Retina (tissue), 1 donor: ENCODE measurements at places on chromosomes 4 and X.
A peak's percentile ranks its signal among the peaks of the same experiment; 100 is the strongest.

GRCh38 chr4:108849611-108850168 lies 86.8 kb upstream of the ETNPPL start:
- no peak for DNase-seq

DNA sequence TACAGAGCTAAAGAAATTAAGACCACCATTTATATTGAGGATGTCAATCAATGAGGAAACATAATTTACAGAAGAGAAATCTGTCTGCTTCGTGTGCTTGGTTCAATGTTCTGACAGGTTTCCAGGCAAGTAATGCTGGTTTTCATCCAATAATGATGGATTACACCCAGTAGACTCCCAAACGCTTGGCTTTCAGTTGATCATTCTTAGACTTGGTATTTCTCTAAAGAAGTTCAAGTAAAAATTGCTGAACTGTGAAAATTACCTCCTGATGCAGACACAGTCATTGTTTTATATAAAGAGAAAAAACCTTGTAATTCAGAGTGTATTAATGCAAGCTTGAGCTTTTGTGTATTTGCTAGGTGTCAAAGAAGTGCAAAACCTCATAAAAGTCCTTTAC lies 85.0 kb downstream of the VCX3A start:
- DNase-seq: no peak

GRCh38 chr4:70815370-70815769 lies 24.3 kb downstream of the GRSF1 start:
- no peak for DNase-seq

DNA sequence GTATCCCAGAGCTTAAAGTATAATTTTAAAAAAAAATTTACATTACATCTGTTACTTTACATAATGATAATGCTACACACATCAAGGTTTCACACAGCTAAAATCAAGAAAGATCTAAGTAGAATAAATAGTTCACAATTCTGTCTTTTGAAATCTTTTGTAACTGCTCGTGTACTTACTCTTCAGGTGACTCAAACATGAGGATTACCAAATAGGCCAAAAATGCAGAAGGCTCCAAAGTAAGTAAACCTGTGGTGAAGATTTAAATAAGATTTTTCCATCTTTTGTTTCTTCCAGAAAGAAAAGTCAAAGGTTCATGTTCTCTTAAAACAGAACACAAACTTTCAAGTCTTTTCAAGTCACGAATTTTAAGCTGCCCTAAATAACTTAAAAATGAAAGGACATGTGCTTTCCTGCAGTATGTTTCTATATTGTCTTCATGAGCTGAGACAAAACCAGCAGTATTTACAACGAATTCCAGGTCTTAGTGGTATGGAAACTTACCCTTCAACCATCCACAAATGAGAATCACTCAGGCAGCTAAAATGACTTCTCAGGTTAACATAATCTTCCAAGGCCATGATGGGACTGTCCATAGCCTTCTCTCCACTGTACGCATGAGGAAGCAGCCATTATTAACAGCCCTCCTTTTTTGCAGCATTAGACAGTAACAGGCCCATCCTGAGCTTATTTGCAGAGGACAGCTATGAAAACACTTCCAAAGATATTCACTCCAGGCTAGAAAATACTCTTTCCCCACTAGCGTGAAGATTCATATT lies 172.8 kb upstream of the EDNRA start:
- no peak for DNase-seq

GRCh38 chrX:150715184-150715583 lies 22.0 kb downstream of the MTMR1 start:
- no peak for DNase-seq

GRCh38 chr4:79381161-79381560 lies 26.9 kb downstream of the GK2 start:
- DNase-seq: no peak

DNA sequence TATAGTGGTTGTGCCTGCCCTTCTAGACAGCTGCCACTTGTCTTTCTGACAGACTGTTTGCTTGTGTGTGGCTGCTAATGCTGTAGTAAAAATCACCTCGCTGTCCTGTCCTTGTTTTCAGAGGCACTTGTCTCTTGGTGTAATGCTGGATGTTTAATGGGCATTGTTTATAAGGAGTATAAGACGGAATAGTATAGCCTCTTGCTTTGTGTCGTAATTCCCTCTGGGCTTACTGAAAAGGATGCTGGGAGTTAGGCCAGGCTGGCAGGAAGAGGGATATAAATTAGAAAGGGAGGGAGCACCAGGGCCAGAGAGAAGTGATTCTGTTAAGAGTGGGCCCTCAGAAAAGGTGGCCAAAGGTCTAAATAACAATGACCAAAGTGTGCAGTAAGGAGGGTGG lies 29.0 kb downstream of the NHS start:
- no peak for DNase-seq

DNA sequence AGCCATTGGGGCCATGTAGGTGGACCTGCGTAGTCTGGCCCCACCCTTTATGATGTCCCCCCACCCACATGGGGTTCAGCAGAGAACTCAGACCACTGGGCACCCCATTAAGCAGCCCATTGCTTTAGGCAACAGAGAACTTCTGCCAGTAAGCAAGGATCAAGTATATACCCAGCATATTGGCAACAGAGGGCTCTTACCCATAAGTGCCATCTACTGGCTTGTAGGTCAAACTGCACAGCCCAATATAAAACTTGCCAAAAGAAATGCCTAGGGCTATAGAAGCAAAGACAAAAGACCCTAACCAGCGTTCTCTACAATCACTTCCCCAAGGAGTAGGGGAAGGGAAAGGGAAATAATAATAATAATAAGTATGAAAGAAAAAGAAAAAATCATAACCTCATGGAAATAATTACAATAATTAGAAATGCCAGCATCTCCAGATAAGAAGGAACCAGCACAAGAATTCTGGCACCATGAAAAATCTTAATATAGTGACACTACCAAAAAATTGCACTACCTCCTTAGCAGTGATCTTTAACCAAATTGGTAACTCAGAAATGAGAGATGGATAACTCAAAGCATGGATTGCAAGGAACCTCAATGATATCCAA lies 1090.7 kb downstream of the FAT4 start:
- no peak for DNase-seq

DNA sequence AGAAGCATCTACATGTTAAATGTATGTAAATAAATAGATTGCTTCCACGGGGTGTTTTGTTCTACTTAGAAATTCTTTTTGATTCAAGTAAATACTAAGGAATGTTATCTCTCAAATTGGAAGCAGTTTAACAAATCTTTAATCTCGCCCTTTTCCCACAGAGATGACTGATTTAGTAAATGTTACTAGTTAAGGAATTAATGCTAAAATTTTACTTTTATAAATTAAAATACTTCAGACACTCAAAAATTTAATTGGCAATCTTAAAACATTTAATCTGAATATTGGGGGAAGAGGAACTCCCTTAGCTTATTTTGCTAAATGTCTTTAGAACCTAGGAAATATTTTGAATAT lies 12.1 kb downstream of the LARP7 start:
- no peak for DNase-seq

DNA sequence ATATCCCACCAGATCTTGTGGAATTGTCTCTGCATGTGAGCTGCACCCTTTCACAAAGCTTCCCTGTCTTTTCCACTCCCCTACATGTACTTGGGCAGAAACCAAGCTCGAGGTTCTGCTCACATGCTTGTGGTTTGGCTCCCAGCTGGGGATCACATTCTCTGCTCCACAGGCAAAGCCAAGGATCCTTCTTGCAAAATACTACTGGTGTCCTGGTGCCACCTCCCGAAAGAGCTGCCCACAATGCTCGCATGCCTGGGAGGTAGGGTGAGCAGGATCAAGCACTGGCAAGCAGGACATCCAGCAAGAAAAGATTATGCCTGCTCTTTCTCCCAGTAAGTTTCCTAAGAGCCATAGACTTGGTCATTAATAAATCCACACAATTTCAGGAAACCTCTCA lies 45.1 kb upstream of the PPARGC1A start:
- DNase-seq: no peak

GRCh38 chrX:9352694-9353411 lies 112.0 kb upstream of the TBL1X start:
- no peak for DNase-seq

- no peak for DNase-seq
Observed at GRCh38 chr4:154049457-154050181, 260.7 kb upstream of the SFRP2 start.

DNA sequence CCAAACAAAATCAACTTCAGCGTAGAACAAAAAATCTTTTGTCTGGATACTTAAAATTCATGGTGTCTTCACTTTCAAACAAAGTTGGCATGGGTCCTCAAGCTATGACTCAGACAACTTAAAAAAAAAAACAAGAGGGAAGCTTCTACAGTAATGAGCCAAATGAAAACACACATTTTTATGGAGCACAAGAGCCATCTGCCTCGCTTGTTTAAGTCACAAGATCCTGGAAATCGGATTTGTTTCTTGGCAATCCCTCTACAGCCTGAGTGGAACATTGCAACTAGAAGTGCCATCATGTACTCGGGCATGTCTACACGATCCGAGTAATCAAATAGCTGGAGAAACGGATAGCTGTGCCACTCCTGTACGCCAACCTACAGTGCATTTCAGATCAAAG lies 22.6 kb downstream of the LAMP2 start:
- DNase-seq: no peak

GRCh38 chrX:15158350-15158735 lies 111.5 kb downstream of the ASB9 start:
- no peak for DNase-seq

- DNase-seq: no peak
Observed at GRCh38 chr4:53676402-53676871, 85.2 kb upstream of the LNX1 start.

DNA sequence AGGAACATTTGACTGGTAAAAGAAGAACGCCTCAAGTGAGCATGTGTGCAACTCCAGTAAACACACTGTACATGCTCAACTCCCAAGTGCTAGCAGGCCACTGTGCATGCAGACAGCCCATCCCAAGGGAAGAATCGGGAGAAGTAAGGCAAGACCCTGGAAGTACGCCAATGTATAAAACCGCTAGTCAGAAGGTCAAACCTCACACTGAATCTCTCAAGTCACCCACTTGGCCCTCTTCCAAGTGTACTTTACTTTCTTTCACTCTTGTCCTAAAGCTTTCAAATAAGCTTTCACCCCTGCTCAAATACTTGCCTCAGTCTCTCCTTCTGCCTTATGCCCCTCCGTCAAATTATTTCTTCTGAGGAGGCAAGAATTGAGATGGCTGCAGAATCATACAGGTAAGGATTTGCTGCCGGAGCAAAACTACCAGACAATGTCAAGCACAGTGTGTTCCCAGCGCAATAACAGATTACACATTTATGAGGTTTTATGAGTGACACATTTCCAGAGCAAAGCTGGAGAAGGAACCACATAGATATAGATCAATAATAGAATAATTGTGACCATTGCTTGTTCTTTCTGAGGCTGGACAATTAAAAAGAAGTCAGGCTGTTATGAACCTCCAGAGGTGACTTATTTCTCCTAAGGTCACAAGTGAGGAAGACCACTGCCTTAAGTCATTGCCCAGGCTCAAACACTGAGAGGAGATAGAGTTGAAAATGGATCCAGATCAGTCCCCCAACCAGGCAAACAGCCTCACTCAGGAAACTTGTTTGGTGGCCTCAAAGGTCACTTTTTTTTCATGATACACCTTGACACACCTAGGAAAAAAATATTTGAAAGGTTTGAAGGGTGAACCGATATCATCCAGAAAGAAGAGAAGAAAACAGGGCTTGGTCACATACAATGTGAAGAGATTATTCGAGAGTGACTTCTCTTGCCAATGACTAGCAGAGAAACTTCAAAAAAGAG lies 26.3 kb downstream of the CXCL1 start:
- no peak for DNase-seq

- peak; percentile 29 for DNase-seq
Observed at GRCh38 chrX:119266364-119266995, 30.4 kb downstream of the PGRMC1 start.

- DNase-seq: no peak
Observed at GRCh38 chrX:153961292-153961691, 10.3 kb downstream of the HCFC1 start.

GRCh38 chr4:12110627-12111026 lies 681.9 kb upstream of the HS3ST1 start:
- no peak for DNase-seq

- DNase-seq: no peak
Observed at GRCh38 chrX:107562482-107562881, 65.8 kb upstream of the PRPS1 start.

GRCh38 chr4:156169011-156169410 lies 215.3 kb upstream of the CTSO start:
- peak; percentile 42 for DNase-seq

DNA sequence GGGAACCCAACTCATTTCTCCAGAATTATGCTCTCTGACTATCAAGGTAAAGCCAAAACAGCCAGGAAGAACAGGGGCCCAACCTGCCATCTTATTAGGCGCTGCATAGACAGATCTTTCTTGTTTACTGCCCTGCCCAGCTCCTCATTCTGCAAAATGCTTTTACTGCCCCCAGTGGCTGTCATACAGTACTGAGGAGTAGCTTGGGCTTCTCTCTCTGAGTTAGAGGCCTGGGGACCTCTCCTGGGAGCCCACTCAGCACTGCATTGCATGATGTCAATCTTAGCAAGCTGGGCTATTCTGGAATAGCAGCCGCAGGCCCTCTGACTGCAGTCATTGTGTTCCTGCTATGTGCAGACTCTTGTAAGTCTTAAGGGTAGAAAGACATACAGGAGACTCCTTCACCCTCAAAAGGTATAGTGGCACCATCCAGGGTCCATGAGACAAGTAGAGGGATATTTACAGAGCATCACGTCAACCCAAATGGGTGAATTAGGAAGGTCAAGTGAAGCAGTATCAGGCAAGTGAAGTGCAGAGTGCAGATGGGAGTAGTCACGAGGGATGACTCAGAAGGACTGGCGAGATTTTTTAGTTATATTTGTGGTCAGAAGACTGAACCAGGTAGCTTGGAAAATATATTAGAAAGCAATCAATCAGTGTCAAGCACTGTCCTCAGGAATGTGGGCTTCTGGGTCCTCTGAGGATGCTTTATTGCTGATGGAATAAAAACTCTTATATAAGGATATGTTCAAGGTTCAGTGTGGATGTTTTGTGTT lies 294.1 kb upstream of the SFRP2 start:
- DNase-seq: peak; percentile 42

DNA sequence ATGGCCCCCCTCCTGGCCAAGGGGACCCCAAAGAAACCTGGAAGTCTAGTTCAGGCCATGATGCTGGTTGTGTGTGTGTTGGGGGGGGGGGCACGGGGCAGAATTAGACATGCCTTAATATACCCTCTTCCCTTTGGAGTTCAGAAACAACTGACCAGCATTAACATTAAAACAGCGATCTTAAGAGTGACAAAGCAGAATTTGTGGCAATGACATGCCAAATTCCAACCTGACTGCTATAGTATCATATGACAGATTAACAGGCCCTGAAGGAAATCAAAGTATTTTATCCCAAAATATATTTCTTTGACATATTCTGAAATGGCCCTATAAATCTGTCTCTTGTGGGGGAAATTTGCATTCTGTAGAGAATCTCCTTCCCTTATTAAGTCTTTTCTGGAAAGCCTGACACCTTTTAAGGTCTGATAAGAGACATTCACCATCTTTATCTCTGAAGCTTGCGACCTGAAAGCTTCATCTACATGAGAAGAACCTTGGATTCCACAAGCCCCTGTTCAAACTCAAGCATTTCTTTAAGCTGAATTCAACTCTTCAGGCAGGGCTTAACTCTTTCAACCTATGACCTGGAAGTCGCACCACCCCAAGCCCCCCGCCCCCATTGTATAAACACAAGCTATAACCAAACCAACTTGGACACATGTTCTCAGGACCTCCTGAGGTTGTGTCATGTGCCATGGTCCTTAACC lies 40.2 kb downstream of the ABCB7 start:
- DNase-seq: no peak
